ENCODE measurements at places on chromosomes 6 and 20.

- DNase-seq = no peak
Measured at GRCh38 chr6:130274007-130274406, 51.3 kb upstream of the SAMD3 start.

GRCh38 chr6:35635601-35636597 lies 52.8 kb downstream of the FKBP5 start:
- no peak for DNase-seq

GRCh38 chr6:91106083-91106482 lies 519.2 kb upstream of the MAP3K7 start:
- DNase-seq = no peak

- DNase-seq = peak; percentile 95
Measured at GRCh38 chr6:14211562-14211942, 94.0 kb downstream of the CD83 start.
